ENCODE measurements at places on chromosomes 7 and 10. TPM values are rescaled to one million over a fixed set of nuclear protein-coding genes. Genes with fewer than 3 reads are reported as not detected.

The HKDC1 gene
- not detected for total RNA-seq

The GPAM gene
- 20.1 TPM for total RNA-seq

The NANOS1 gene
- 59.4 TPM for total RNA-seq

The DDC gene
- total RNA-seq = 0.59 TPM

The RET gene
- 0.60 TPM for total RNA-seq
